ENCODE measurements at places on chromosomes 12 and 14.

DNA sequence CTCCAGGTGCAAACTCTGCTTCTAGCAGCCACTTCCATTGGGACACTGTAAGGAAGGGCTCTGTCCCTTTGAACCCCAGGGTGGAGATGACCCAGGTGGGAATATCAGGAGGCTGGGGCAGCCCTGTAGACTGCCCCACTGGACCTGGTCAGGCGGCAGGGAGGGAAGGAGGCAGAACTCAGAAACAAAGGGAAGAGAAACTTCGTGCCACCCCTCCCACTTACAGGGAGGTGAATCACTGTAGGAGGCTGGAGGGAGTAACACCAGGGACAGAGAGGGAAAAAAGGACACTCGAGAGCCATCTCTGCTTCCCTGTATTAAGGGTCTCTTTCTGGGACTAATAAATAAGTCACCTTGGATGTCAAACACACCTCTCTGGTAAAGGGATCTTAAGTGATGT is 37.4 kb downstream of the ISCA2 start:
- no peak for DNase-seq

DNA sequence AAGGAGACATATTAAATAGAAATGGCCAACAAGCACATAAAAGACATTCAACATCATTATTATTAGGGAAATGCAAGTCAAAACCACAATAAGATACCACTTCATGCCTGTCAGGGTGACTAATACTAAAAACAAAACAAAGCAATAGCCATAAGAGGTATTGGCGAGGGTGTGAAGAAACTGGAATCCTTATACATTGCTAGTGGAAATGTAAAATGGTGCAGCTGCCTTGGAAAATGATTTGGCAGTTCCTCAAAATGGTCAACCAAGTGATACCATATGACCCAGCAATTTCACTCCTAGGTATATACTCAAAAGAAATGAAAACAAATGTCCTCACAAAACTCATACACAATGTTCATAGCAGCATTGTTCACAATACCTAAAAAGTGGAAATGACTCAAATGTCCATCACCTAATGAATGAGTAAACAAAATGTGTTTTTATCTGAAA is 27.0 kb downstream of the GPR135 start:
- peak; percentile 79 for DNase-seq

- DNase-seq = no peak
These were observed 42.8 kb downstream of the RASSF3 start for GRCh38 chr12:64653123-64653522.

- DNase-seq = peak; percentile 25
These were observed 510.4 kb downstream of the SLC16A7 start for GRCh38 chr12:60106214-60106613.

Measured in AG10803 (cell line).